ENCODE measurements at places on chromosomes 6 and 20.

GRCh38 chr20:8782804-8783203, 286.1 kb upstream of the PLCB4 start:
- no peak for DNase-seq

- no peak for DNase-seq
Observed at GRCh38 chr20:47689731-47690130, 95.5 kb downstream of the SULF2 start.

DNA sequence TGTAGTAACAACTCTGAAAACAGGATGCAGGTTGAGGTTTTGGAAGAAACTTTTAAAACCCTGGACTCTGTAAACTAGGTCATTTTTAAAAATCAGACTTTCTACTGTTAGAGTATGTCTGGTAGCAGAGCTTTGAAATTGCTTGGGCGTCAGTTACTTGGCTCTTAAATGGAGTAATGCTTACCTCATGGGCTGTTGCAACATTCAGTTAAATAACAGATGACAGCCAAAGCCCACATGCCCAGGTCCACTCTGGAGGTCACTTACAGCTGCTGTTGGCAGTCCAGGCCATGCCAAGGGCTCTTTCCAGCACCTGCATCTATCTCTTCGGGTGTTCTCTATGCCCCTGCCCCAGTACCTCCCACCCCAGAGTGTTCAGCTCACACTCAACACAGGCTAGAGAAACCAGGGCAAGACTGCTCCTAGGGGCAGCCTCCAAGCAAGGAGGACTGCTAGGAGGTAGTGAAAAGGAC, 96.4 kb downstream of the BANF2 start:
- no peak for DNase-seq

- no peak for DNase-seq
Observed at GRCh38 chr6:102950967-102951366, 1557.5 kb downstream of the GRIK2 start.

- no peak for DNase-seq
Observed at GRCh38 chr6:119079283-119079809, 882 bp upstream of the FAM184A start.

All from central memory CD4-positive, alpha-beta T cell (primary cell).